CD8-positive, alpha-beta T cell (primary cell): ENCODE measurements at places on chromosomes 7 and 10.

- no peak for DNase-seq
Observed at GRCh38 chr10:15448598-15448997, 77.5 kb upstream of the FAM171A1 start.

- no peak for DNase-seq
Observed at GRCh38 chr10:3758491-3758970, 26.5 kb downstream of the KLF6 start.

GRCh38 chr10:93806903-93807302 lies 49.2 kb downstream of the LGI1 start:
- no peak for DNase-seq

GRCh38 chr10:31011017-31011664 lies 20.5 kb downstream of the ZNF438 start:
- no peak for DNase-seq

GRCh38 chr7:44194069-44194468 lies 4.8 kb upstream of the GCK start:
- no peak for DNase-seq

GRCh38 chr7:153400735-153401593 lies 641.4 kb downstream of the ACTR3B start:
- DNase-seq = no peak

DNA sequence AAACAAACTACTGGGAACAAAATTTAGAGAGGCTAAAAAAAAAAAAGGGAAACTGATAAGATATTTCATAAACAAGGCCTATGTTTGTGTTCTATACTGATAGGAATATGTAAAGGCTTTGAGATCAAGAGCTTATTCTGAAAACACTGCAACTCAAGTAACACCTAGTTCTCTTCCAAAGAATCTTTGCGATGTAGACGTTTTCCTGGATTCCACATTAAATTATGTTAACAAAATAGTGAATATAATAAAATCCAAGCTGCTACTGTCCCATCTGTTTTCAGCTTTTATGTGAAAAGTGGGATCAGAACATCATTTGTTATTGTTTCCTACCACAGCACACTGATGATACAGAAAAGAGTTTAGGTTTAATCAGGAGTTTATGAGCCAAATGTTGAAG lies 53.0 kb upstream of the RNF148 start:
- no peak for DNase-seq

- no peak for DNase-seq
Observed at GRCh38 chr10:122126763-122127659, 138.0 kb downstream of the TACC2 start.
